GM12878 (cell line): ENCODE measurements at places on chromosomes 5 and 9.
A peak's percentile ranks its signal among the peaks of the same experiment; 100 is the strongest.

GRCh38 chr9:37923118-37923795 is 19.3 kb upstream of the SLC25A51 start:
- no peak for DNase-seq
- no peaks in the 10 kb centered on the region for H3K27me3 ChIP-seq
- no peaks in the 10 kb centered on the region for H3K36me3 ChIP-seq
- no peaks in the 10 kb centered on the region; the same call in 1 of the 2 replicates for H3K4me1 ChIP-seq
- no peak overlapping the region for H3K27ac ChIP-seq

DNA sequence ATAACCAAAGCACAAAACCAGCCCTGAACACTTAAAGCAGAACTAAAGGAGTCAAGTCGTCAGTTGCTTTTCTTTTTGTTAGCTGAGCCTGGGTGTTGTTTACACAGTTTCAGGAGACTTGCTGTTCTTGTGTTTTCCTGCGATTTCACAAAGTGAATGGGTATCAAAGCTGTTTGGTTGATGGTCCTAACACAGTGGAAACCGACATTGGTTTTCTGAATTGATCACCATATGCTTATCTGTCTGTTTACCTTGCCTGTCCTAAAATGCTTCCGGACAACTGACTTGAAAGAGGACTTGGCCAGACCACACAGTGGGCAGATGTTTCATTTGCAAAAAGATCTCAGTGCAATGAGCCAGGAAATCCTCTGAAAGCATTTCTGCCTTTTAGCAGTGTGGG is 676.4 kb downstream of the PRELID2 start:
- no peaks in the 10 kb centered on the region for H3K4me1 ChIP-seq
- H3K27ac ChIP-seq: no peak overlapping the region
- H3K4me3 ChIP-seq: no peak overlapping the region
- H3K36me3 ChIP-seq: no peaks in the 10 kb centered on the region

DNA sequence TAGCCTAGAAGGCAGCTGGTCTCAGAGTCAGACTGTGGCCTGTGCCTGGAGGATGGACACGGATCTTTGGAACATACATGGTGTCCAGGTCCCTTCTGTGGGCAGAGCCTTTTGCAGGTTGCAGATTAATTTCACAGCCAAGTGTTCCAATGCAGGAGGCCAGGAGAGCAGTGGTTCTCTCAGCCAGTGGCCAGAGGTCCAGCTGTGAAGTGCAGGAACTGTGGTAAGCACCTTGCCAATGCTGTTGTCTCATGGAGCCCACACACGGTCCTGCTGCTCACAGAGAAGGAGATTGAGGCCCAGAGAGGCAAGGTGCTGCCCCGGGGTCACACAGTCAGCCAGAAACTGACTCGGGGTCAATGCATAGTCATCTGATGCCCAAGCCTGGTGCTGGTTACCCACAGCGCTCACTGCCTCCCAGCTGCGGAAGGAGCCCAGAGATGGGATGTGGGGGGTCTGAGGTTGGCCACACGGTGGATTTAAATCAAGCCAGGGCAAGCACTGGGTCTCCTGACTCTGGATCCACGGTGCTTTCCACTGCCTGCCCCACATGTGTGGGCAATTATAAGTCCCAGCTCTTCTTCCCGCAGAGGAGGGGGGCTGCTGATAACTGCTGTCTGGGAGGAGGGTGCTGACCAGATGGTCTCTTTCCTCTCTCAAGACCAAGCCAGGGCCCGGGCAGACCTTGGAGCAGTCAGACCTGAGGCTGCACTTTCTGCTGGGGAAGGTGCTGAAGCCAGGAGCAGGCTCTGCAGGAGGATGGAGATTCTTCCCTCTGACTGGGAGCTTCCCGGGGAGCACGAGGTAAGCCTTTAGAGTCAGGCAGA is 2.8 kb downstream of the PDGFRB start:
- H3K4me1 ChIP-seq: peaks cover 4% of the 10 kb centered on the region
- H3K4me3 ChIP-seq: no peak overlapping the region
- no peak for DNase-seq
- no peaks in the 10 kb centered on the region for H3K27me3 ChIP-seq
- no peaks in the 10 kb centered on the region for H3K36me3 ChIP-seq

DNA sequence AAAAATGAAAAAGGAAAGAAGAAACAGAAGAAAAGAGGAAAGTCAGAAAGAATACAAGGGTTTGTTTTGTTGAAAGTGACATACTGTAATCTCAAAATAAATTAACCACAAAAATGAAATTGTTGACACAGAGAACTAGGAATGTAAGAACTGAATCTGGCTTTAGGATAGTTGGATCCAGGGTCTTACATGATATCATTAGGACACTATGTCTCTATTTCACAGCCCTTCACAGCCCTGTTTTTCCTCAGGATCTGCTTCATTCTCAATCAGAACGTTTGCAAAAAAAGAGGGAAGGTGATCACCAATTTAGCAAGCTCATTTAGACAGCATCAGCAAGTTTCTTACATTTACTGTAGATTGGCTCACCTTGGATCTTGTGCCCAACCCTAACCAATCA is 188.5 kb upstream of the NREP start:
- H3K4me1 ChIP-seq: no peaks in the 10 kb centered on the region
- no peaks in the 10 kb centered on the region for H3K27me3 ChIP-seq
- H3K4me3 ChIP-seq: no peak overlapping the region
- no peak for DNase-seq

DNA sequence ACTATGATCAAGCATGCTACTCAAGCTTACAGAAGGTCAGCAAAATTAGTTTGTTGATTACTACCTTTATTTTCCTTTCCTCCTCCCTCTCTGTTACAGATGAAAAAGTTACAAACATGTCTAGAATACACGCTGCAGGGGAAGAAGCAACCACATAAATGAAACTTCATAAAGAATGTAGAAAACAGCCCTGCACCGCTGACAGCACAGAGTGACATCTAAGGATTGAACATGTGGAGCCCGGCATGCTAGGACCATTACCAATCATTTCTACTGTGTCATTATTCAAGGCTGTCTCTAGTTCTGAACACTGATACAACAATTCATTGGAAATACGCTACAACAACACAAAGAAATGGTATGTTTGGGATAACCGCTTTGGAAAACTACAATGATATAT is 261.1 kb downstream of the MLLT3 start:
- H3K27me3 ChIP-seq: no peaks in the 10 kb centered on the region
- no peak overlapping the region for H3K27ac ChIP-seq
- DNase-seq: no peak

GRCh38 chr5:102971676-102972293 is 148.2 kb downstream of the GIN1 start:
- no peak overlapping the region for H3K4me3 ChIP-seq
- H3K4me1 ChIP-seq: no peaks in the 10 kb centered on the region
- no peak overlapping the region for H3K27ac ChIP-seq
- DNase-seq: no peak

DNA sequence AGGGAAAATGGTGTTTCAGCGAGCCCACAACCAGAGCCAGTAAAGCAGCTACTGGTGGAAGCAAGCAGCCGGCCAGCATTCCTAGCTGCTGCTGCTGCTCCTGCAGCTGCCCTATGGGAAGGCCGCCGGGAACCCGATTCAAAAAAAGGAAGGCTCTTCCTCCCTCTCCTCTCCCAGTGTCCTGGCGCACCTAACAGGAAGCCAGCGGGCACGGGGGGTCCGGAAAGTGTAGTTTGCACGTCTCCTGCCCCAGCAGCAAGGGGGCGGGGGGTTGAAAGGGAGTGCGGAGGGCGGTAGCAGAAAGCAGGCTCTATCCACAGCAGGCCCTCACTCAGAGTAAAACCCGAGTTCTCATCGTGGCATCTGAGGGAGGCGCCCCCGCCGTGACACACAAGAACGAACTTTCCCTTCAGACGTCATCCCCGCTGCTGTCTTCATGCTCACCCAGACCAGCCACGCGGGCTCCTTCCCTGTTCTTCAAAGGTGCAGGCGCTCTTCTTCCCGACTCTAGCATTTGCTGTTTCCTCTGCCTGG is 16.5 kb downstream of the GRXCR2 start:
- H3K27ac ChIP-seq: no peak overlapping the region
- no peaks in the 10 kb centered on the region for H3K36me3 ChIP-seq
- no peaks in the 10 kb centered on the region for H3K27me3 ChIP-seq

DNA sequence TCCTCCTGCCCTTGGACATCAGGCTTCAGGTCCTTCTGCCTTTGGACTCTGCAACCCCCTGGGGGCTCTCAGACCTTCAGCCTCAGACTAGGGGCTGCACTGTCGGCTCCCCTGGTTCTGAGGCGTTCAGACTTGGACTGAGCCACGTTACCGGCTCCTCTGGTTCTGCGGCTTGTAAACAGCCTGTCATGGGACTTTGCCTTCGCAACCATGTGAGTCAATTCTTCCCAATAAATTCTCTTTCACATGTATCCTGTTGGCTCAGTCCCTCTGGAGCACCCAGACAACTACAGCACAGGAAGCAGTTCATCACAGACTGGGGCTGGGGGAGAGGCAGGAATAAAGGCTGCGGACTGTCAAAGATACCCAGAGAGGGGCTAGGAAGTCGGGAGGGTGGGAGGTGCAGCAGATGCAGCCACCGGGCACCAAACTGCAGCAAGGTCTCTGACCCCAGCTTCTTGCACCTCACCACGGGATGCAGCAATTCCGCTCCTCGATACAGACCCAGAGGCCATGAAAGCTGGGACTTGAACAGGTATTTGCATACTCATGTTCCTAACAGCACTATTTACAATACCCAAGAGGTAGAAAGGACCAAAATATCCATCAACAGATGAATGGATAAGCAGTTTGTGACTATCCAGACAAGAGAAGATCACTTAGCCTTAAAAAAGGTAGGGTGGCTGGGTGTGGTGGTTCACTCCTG is 100.8 kb downstream of the COL23A1 start:
- H3K27me3 ChIP-seq: no peaks in the 10 kb centered on the region
- no peak for DNase-seq
- H3K27ac ChIP-seq: no peak overlapping the region
- no peaks in the 10 kb centered on the region for H3K4me1 ChIP-seq
- no peak overlapping the region for H3K4me3 ChIP-seq

GRCh38 chr5:111680737-111681413 is 76.1 kb downstream of the NREP start:
- H3K27ac ChIP-seq: no peak overlapping the region
- H3K36me3 ChIP-seq: no peaks in the 10 kb centered on the region
- no peak overlapping the region for H3K4me3 ChIP-seq
- no peaks in the 10 kb centered on the region for H3K4me1 ChIP-seq

DNA sequence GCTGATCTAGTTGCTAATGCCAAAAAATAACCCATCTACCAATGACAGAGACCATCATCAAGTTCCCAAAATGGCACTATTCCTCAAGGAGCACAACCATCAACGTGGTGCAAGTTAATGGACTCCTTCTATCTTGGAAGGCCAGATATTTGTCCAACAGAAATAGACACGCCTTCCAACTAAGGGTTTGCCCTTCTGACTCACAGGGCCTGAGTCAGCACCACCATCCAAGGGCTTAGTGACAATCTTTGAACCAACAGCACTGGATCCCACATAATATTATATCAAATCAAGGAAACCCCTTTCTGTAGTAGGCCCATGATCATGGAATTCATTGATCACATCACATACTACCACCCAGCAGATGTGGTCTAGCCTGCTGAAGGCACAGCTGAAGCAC is 84.3 kb downstream of the MED27 start:
- H3K36me3 ChIP-seq: no peaks in the 10 kb centered on the region
- no peak overlapping the region for H3K4me3 ChIP-seq

DNA sequence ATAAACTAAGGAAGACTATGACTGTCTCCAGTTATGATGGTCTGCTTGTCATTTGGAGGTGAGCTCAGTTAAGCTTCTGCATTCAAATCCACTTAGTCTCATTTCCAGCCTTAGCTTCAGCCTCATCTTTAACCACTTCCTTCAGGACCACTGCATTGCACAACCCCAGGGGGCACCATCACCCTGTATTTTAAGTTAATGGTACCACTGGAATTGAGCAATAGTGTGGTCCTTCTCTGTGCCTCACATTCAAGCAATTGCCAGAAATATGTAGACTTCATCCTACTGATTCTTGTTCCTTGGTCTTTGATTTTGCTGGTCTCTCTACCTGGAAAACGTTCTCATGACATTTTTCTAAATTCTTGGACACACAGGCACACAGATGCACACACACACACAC is 131.5 kb upstream of the PTPN3 start:
- H3K4me1 ChIP-seq: no peaks in the 10 kb centered on the region
- no peaks in the 10 kb centered on the region for H3K27me3 ChIP-seq
- H3K27ac ChIP-seq: no peak overlapping the region
- H3K36me3 ChIP-seq: no peaks in the 10 kb centered on the region
- no peak for DNase-seq

DNA sequence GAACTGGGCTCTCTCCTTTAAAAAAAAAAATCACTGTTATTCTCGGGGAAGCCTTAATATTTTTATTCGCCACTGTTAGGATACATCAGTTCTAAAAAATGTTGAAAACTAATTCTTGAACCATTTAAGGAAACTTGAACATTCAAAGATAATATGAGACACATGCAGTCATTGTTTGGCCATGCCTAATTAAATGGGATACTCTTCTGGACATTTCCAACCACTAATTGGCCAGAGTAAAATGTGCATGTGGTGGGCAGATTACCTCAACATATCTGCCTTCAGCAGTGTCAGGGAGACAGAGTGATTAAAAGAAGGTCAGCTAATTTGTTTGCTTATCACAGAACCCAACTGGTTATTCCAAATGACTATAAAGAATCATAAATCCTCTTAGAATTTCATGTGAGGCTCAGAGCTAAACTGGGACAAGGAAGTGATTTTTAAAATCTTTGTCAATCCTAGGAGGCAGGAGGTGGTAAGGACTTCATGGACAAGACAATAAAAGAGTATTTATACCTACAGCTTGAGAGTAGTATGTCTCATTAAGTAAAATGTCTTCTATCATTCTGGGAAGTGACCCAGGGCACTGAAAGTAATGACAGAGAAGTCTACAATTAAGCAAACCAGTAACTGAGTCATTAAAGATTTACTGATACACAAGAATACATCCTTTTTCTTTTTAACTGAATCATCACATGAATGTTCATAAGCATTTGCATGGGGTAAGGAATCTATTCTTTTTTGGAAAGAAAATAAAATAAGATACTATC is 242.9 kb upstream of the TRPM3 start:
- DNase-seq: no peak
- H3K27me3 ChIP-seq: no peaks in the 10 kb centered on the region
- H3K4me3 ChIP-seq: no peak overlapping the region

- peaks cover 9% of the 10 kb centered on the region for H3K27me3 ChIP-seq
- no peak overlapping the region for H3K27ac ChIP-seq
- no peaks in the 10 kb centered on the region for H3K36me3 ChIP-seq
- peak; percentile 40 for DNase-seq
- H3K4me1 ChIP-seq: peaks cover 17% of the 10 kb centered on the region
These were observed 1.9 kb upstream of the RGMB start for GRCh38 chr5:98771382-98772109.

- H3K4me3 ChIP-seq: no peak overlapping the region
- H3K27me3 ChIP-seq: no peaks in the 10 kb centered on the region
These were observed 292.0 kb upstream of the DMRT1 start for GRCh38 chr9:549455-549997.

GRCh38 chr5:144142824-144143162 is 27.7 kb downstream of the YIPF5 start:
- H3K27ac ChIP-seq: no peak overlapping the region
- H3K27me3 ChIP-seq: no peaks in the 10 kb centered on the region; the same call in 1 of the 2 replicates
- no peaks in the 10 kb centered on the region for H3K36me3 ChIP-seq
- H3K4me3 ChIP-seq: no peak overlapping the region
- no peak for DNase-seq
- peaks cover 11% of the 10 kb centered on the region for H3K4me1 ChIP-seq

- H3K36me3 ChIP-seq: no peaks in the 10 kb centered on the region
- H3K4me3 ChIP-seq: no peak overlapping the region
- no peak for DNase-seq
These were observed 60.7 kb downstream of the SMIM23 start for GRCh38 chr5:171846323-171846722.

- H3K27ac ChIP-seq: no peak overlapping the region
- no peak overlapping the region for H3K4me3 ChIP-seq
- DNase-seq: no peak
- H3K4me1 ChIP-seq: no peaks in the 10 kb centered on the region
- no peaks in the 10 kb centered on the region for H3K27me3 ChIP-seq
- no peaks in the 10 kb centered on the region for H3K36me3 ChIP-seq
These were observed 276.6 kb upstream of the VLDLR start for GRCh38 chr9:2345013-2345412.
